Stimulated activated CD4-positive, alpha-beta T cell treated with anti-CD3 and anti-CD28 coated beads, Interleukin-1b, Interleukin-23, amount 100 ng/mL, for 1 hour (primary cell): ENCODE measurements at places on chromosomes 4 and X.

DNA sequence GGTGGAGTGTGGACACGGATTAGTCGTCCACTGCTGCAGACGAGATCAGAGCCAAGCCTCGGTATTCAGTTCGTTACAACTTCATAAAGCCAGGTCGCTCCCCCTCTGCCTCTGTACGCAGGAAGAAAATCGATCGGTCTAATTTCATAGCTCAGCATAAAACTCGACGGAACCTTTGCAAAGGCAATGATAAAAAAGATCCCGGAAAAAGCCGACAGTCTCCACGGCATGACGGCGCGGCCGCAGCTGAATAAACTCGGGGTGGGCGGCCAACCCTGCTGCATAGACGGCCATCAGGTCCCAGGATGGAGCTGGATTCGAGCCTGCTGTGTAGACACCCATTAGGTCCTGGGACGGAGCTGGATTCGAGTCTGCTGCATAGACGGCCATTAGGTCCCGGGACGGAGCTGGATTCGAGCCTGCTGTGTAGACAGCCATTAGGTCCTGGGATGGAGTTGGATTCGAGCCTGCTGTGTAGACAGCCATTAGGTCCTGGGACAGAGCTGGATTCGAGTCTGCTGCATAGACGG is 113.8 kb upstream of the PPP2R3B start:
- DNase-seq = no peak

DNA sequence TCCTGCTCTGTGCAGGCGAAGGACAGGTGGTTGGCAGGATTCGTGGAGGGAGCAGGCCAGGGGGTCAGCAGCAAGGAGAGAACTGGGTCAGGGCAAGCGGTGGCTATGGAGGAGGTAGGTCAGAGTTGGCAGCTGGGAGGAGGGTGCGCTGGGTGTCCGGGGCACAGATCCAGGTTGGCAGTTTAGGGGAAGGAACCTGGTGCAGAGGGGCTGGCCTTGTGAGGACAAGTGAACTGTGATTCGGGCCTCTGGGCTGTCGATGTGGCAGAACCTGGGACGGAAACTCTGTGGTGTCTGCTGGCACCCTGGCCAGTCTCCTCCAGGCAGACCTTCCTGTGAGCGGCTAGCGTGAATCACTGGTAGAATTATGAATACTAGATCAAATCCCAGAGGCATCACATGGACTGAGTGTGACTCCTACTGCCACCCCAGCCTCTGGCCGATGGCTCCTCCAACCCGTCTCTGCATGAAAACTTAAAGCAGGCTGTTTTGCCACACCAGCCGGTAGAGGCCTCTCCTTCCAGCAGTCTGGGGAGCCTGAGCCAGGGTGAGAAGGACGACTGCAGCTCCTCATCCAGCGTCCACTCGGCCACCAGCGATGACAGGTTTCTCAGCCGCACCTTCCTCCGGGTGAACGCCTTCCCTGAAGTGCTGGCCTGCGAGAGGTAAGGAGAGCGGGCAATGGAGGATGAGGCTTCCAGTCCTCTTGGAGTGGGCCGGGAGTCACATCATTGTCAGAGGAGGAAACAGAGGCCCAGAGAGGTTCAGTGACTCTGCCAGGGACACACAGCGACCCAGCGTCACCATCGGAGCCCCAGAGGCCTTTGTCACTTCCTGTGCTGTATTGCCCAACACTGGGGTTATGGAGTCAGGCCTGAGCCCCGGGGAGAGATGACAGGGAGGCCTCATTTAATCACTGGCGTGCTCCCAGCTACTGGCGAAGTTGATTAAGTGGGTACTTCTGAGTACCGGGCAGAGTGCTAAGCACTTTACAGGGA is 20.3 kb downstream of the EVC start:
- no peak for DNase-seq

- no peak for DNase-seq
Observed at GRCh38 chr4:5718411-5718810, 7.4 kb downstream of the EVC start.

DNA sequence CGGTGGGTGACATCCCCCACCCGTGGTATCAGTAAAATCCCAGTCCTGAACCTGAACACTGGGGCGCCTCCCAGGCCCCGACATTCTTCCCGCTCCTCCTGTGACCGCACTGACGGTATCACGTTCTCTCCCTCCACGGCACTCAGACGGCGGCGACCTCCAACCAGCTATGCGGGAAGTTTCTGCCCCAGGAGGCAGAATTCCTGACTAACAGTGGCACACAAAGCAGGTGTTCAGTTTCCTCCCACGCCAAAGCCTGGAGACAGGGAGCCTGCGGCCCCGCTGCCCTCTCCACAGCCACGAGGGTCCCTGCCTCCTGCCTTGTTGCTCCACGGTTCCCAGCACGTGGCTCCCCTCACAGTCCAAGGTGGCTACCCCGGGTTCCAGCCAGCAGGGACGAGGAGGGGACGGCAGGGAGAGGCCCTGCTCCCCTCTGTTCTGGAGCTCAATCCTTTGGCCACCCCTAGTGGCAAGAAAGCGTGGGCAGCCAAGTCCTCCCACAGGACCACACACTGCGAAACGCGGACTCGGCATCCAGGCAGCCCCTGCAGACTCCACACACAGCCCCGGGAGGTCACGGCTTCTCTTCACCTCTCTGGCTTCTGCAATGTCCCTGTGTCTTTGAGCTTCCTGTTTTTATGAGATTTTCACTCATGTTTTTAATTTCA is 15.2 kb downstream of the CTBP1 start:
- DNase-seq = no peak

DNA sequence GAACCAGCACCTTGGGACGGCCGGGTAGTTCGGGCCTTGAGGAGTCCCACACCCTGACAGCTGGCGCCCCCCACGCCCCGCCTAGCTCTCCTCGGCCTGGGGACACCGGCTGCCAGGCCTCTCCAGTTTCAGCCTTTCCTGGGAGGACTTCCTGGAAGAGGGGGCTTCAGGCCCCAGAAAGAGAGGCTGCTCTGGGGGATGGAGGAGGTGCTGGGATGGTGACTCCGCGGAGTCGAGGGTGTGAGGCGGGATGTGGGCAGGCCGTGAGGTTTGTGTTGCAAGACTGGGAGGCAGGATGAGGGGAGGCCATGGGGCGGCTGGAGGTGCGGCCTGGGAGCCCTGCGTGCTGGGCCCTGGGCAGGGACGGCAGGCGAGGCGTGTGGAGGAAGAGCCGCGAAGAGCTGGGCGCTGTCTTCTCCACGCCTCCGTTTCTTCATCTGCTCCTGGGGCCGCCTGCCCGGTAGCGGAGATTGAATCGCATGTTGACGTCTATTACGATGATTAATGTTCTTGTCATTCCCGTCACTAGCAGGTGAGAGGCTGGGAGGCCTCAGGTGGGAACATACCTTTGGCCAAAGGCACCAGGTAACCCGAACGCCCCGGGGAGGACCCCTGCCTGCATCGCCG is 918 bp upstream of the FGFRL1 start:
- DNase-seq = no peak
